Panc1 (cell line): ENCODE measurements at places on chromosomes 1 and 21. TPM values are rescaled to one million over a fixed set of nuclear protein-coding genes. Genes with fewer than 3 reads are reported as not detected.
A peak's percentile ranks its signal among the peaks of the same experiment; 100 is the strongest.

GRCh38 chr1:106080608-106081325 lies 975.7 kb upstream of the PRMT6 start:
- H3K4me3 ChIP-seq, result no peak overlapping the region
- H3K4me1 ChIP-seq, result no peaks in the 10 kb centered on the region
- no peaks in the 10 kb centered on the region for H3K27me3 ChIP-seq
- no peak overlapping the region for H3K27ac ChIP-seq

DNA sequence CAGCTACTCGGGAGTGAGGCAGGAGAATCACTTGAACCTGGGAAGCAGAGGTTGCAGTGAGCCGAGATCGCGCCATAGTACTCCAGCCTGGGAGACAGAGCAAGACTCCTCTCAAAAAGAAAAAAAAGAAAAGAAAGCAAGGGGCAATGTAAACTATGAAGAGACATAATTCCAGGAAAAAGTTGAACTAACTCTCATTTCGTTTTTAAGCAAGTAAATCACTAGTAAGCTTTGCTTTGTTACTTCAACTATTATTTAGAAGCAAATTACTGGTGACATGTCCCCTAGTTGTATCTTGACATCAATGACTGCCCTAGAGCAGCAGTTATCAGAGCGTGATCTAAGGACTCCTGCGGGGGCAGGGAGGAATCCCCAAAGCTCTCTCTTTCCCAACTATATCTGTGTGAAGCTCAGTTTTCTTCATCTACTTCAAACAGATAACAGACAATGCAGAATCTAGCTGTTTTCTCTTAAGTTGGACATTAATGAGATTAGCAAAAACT lies 18.7 kb downstream of the CLSTN1 start:
- no peaks in the 10 kb centered on the region for H3K36me3 ChIP-seq
- H3K4me1 ChIP-seq, result peaks cover 5% of the 10 kb centered on the region; the same call in 1 of the 2 replicates
- no peak overlapping the region for H3K4me3 ChIP-seq

DNA sequence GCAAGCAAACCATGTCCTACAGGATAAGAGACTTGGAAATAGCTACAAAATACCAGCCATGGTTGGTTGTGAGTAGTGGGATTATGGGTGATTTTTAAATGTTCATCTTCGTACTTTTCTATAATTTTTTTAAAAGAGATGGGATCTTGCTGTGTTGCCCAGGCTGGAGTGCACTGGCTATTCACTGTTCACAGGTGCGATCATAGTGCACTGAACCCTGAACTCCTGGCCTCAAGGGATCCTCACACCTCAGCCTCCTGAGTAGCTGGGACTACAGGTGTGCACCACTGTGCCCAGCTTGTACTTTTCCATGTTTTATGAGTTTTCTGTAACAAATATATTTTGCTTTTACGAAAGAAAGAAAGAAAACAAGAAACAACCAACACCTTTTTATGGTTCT lies 224.2 kb downstream of the FOXD2 start:
- no peak overlapping the region for H3K27ac ChIP-seq
- H3K36me3 ChIP-seq, result no peaks in the 10 kb centered on the region
- DNase-seq, result no peak
- no peaks in the 10 kb centered on the region for H3K27me3 ChIP-seq
- no peak overlapping the region for H3K4me3 ChIP-seq
- no peaks in the 10 kb centered on the region for H3K4me1 ChIP-seq

DNA sequence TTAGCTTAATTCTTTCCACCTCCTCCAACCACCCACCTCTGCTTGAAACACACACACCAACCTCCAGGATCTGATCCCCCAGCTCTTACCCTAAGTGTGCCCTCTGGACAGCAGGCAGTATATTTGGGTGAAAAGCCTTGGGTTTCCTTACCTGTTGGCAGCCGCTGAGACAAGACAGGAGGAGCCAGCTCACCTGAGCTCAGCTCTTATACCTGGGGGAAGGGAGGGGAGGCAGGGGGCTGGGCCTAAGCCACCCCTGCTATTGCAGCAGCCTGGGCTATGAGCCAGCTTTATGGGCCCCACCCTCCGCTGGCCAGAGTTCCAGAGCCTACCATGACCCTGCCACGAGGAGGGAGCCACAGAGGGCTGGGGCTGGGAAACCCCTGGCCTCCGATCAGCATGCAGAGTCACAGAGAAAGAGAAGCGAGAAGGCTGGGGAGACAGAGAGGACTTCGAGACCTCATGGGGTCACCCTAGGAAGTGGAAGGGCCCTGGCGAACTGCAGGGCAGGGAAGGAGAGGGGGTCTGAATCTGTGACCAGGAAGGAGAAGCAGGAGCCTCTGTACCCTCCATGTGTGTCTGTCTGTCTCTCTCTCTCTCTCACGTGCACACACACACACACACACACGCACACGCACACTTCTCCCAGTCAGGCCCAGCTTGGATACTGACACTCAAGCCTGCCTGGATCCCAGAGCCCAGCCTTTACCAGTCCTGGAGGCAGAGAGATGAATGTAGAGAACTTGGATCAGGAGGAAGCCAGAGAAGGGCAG lies at the start of gene S100A14:
S100A14 (minus strand) TSS at position 182 of the 773 bp plus-strand sequence. CDS start 467 bp downstream, outside the sequence.
- H3K4me1 ChIP-seq, result peaks cover 16% of the 10 kb centered on the region
- H3K27ac ChIP-seq, result peak within 1 kb of the TSS; percentile 66
- H3K27me3 ChIP-seq, result no peaks in the 10 kb centered on the region
- H3K36me3 ChIP-seq, result no peaks in the 10 kb centered on the region

DNA sequence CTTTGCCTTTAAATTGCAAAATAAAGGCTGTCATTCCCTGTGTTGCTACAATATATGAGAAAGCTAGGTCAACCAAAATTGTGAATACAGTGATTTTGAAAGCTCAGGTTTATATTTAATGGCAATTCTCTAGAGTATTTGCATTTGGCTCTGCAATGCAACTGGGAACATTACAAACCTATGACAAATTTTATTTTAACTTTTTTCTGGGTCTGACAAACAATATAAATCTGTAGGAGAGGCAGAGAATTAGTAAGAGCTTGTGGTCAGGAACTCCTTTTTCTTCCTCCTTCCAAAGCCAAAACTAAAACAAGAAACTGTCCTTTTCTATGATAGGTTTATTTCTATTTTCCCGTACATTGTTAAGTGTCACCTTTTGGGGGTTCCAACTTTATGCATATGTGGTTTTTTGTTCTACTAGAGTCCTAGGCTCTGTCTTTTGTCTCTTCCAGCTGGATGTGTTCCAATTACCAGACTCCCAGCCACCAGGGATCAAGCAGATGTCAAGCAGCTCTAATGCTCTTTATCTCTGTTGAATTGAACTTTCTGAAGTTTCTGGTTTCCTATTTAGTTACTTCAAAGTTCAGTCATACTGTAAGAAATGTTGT lies 106.9 kb downstream of the ASH1L start:
- DNase-seq, result no peak
- no peaks in the 10 kb centered on the region for H3K4me1 ChIP-seq
- no peaks in the 10 kb centered on the region for H3K27me3 ChIP-seq
- H3K36me3 ChIP-seq, result peaks cover 12% of the 10 kb centered on the region
- no peak overlapping the region for H3K27ac ChIP-seq
- H3K4me3 ChIP-seq, result no peak overlapping the region

DNA sequence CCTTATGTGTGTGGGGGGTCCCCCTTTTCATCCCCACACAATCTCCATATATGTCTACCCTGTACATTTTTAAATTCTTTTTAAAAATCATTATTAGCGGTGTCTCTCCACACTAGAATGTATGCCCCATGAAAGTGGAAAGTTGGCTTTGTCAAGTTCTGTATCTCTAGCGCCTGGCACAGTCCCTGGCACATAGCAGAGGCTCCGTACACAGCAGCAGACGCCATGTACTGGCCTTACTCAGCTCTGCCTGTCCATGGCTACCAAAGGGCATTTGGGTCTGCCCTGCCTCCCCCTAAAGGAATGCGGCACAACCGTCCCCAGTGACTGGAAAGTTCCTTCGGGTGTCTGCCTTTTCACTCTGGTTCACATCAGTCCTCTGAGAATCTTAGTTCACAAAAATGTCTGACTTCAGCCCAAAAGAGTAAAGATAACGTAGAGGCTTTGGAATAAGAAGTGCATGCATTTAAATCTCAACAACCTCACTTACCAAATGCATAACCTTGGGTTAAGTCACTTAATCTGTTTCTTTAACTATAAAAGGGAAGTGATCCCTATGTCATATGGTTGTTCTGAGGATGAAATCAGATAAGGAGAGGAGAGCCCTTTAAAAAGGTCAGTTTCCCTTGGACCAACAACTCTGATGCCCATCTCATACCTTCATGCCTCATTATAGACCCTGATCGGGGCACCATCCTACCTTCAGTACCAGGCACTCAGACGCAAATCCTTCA lies 61.1 kb downstream of the CD46 start:
- H3K27ac ChIP-seq, result no peak overlapping the region
- no peak for DNase-seq
- H3K36me3 ChIP-seq, result no peaks in the 10 kb centered on the region
- H3K4me1 ChIP-seq, result no peaks in the 10 kb centered on the region
- no peak overlapping the region for H3K4me3 ChIP-seq

DNA sequence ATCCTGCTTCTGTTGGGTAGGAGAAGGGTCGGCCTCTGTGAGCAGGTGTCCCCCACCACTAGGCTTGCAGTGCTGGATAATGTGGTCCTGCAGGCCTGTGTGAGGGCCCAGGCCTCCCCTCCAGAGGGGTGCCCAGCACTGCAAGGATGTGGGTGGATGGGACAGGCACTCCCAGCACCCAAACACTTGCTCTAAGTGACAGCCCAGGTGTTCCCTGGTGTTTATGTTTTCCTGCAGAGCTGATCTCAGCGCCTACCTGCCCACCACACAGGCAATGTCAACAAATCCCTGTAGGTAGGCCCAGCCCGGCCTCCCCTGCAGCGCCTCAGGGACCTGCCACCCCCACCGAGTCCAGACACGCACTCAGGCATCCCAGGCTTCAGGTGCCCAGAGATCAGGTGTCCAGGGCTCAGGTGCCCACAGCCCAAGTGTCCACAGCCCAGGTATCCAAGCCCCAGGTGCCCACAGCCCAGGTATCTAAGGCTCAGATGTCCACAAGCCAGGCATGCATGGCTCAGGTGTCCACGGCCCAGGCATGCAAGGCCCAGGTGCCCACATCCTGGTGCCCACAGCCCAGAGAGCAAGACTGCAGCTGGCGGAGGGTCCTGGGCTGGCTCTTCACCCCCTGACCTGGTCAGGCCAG lies 59.2 kb downstream of the WNT9A start:
- H3K36me3 ChIP-seq, result no peaks in the 10 kb centered on the region
- H3K4me3 ChIP-seq, result no peak overlapping the region
- no peak overlapping the region for H3K27ac ChIP-seq

The DIO1 gene
- 0.28 TPM for total RNA-seq

The BARHL2 gene
- not detected for total RNA-seq

The TRPM2 gene
- total RNA-seq, result 0.26 TPM

The CIART gene
- total RNA-seq, result 3.4 TPM

The ACTN2 gene
- total RNA-seq, result 0.49 TPM

The PPP1R15B gene
- total RNA-seq, result 51.1 TPM

The S100A7 gene
- not detected for total RNA-seq

The C1orf87 gene
- total RNA-seq, result not detected
